ENCODE measurements at places on chromosomes 1 and 21. TPM values are rescaled to one million over a fixed set of nuclear protein-coding genes. Genes with fewer than 3 reads are reported as not detected.

GRCh38 chr1:213371847-213372619, 321.0 kb downstream of the RPS6KC1 start:
- DNase-seq, result no peak

- DNase-seq, result no peak
Measured at GRCh38 chr21:38280867-38281266, 24.1 kb downstream of the KCNJ15 start.

OPTC gene
- not detected for total RNA-seq

PROK1 gene
- total RNA-seq, result not detected

CASQ1 gene
- total RNA-seq, result 1.3 TPM

MEX3A gene
- 49.8 TPM for total RNA-seq
